ENCODE measurements at places on chromosomes 3 and 15.

- no peak for DNase-seq
These were observed 7.0 kb downstream of the SLCO3A1 start for GRCh38 chr15:91860498-91860897.

DNA sequence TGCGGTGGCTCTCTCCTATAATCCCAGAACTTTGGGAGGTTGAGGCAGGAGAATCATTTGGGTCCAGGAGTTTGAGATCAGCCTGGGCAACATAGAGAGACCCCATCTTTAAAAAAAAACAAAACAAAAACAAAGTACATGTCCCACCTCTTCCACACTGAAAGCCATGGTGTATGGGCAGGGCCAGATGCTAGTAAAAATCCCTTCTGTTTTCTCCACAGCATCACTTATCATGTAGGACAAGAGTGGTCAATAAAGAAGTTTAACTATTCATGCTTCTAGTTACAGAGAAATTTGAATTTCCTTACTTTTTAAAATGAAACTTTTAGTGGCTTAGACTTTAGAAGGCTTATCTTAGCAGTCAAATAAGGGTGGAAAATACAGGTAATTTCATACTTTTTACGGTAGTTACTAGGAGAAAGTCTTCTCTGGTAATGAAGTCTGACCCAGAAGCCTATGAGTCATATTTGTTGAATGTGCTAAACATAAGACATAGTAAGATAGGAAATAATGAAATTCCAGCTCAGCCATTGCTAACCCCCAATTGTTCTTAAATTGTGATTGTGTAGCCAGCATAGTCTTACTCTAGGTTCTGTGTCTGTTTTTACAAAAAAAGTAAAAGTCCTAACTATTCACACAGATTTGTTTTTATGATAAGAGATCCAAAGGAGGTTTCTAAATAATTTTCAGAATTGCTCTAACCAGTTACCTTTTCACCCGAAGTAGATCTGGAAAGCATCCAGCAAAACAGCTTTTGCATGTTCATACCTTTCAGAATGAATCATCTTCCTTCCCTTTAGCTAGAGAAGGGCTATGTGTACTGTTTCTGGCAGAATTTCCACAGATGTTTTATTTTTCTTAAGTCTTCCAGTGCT is 16.4 kb upstream of the ZNF609 start:
- no peak for DNase-seq

DNA sequence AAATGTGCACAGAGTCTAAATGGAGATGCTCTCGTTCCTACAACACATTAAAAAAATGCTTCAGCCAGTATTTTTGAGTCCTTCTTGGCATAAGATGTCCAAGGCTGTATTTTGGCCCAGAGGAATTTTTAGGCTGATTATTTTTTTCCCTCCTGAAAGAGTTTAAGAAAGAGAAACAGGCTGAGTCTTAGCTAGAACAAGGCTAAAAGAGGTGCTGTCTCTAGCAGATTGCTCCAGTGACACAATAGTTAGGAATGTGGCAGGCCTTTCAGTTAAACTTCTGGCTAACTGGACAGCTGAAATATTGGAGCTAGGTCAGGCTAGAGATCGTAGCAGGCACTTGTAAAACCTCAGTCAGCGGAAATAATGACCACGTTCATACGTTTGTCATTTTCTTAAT is 271.4 kb upstream of the RARB start:
- no peak for DNase-seq

- DNase-seq, result no peak
These were observed 742.0 kb upstream of the CFAP20DC start for GRCh38 chr3:59791774-59792308.

- DNase-seq, result no peak
These were observed 108.3 kb upstream of the FGF7 start for GRCh38 chr15:49314716-49315115.

- no peak for DNase-seq
These were observed 458.1 kb downstream of the DIPK2A start for GRCh38 chr3:144429719-144430121.

GRCh38 chr15:69861331-69862171 is 236.2 kb downstream of the TLE3 start:
- no peak for DNase-seq
